ENCODE measurements at places on chromosomes 2 and 18. TPM values are rescaled to one million over a fixed set of nuclear protein-coding genes. Genes with fewer than 3 reads are reported as not detected.

RAD51AP2 gene
- total RNA-seq = not detected

CD8A gene
- 2.2 TPM for total RNA-seq

TUBA4B gene
- not detected for total RNA-seq

GRCh38 chr2:172972005-172972619, 103.5 kb upstream of the MAP3K20 start:
- no peak for DNase-seq

DNA sequence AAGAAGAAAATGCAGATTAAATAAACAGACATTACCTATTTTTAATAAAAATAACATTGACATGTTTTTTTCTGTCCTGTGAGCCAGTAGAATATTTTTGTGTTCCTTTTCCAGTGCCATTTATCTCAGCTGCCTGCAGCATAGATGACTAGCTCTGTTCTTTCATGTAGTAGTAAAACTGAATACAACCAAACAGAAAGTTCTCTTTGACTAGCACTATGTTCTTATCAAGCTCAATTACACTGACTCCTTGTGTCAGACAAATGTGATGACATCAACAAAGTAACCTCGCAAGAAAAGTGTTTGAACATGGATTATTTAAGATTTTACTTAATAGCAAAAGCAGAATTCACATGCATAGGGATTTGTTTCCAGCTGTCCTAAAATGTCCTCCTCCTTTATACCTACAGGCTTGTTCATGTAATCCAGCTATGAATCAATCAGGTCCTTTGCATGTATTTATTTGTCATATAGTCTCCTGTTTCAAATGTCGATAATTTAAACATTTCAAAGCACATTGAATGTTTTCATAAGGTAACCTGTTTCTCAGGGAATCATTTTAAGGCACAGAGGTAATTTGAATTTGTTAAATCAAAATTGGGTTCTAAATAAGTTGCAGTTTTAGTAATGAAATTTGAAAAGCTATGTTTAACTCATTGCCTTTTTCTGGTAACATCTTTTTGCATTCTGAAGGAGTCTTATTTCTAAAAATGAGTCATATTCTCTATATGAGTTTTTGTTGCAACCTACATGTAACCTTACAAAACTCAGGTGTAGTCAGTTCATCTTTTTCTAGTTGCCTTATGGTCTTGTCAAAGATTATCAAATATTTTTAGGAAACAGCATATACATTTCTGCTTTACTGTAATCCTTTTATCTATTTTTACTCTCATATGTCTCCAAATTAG, 215.3 kb upstream of the GULP1 start:
- DNase-seq = no peak

GRCh38 chr18:29491907-29492306, 1315.0 kb upstream of the CDH2 start:
- no peak for DNase-seq

DNA sequence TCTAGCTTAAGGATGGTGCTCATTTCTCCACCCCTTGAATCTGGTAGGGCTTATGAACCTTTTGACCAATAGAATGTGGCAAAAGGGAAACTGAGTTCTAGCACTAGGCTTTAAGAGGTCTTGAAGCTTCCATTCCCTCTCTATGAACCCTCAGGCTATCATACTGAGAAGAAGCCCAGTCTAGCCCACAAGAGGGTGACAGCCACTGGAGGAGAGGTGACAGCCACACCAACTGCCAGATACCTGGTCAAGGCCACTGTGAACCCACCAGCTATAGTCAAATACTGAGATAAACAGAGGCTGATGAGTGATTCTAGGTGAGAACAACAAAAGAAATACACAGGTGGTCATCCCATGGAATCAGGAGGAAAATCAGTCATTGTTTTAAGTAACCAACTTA, 37.6 kb downstream of the NCKAP5 start:
- DNase-seq = no peak

GRCh38 chr2:109164739-109165221, 35.8 kb downstream of the SH3RF3 start:
- DNase-seq = no peak

DNA sequence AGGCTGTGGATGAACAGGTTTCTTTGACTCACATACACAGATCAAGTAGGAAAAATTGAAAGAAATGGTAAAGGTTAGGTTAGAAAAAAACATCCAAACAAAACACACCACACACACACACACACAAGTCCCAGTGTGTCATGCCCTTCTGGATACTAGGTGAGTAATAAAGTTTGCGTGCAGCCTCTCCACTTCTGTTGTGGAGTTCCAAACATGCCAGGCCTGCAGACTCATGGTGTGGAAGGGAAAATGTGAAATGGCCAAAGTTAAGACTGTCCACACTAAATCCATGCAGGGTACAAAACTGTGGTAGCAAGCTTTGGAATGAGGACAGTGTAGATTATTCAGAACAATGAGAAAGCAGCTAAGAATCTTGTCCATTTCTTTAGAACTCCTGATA, 114.6 kb downstream of the IKZF2 start:
- DNase-seq = no peak
